Suppressor macrophage treated with lipopolysaccharide for 1 hour (primary cell): ENCODE measurements at places on chromosomes 2 and 18.
A peak's percentile ranks its signal among the peaks of the same experiment; 100 is the strongest.

- DNase-seq: no peak
Measured at GRCh38 chr2:217897816-217898806, 104.7 kb downstream of the TNS1 start.

DNA sequence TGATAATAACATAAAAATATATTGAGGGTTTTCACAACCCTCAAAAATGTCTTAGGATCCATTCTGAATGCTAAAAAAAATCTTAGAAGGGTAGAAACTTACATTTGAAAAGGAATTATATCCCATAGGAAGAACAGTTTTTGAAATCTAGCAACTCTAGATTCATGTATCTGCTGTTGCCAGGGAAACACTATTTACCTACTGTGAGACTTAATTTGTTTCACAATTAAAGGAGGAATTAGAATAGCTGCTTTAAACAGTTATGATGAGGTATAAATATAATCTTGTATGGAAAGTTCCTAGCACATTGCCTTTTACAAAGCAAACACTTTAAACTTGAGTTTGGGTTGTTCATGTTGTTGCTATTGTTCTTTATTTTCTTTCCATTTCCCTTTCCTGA, 988.2 kb downstream of the SUCLG1 start:
- no peak for DNase-seq

GRCh38 chr2:57080035-57080434, 896.2 kb downstream of the CCDC85A start:
- DNase-seq: no peak

DNA sequence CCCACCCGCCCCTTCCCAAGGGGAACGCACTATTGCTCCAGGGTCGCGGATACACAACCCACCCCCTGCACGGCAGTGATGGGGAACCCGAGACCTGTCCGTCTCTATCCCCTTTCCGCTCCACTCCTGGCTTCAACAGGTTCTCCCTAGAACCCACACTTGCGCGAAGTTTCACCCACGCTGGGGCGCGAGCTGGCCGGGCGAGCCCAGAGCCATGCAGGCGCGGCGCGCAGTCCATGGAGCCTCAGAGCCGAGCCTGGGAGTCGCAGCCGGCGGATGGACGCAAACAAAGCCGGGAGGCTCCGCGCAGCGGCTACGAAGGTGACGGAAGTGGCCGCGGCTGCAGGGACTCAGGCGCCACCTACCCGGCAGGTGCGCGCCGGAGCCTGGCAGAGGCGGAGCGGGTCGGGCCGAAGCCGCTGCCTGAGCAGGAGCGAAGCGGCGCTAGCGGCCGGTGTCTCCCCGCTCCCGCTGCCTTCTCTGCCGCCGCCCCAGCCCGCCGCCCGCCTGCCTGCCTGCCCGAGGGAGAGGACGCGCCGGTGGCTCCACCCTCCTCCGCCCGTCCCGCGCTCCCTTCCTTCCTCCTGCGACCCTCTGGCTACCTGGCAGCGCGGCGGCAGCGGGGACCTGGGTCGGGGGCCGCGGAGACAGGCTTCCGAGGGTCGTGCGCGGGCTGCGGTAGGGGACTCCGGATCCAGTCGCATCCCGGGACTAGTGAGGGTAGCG, 14.0 kb downstream of the ALPG start:
- peak; percentile 8 for DNase-seq

- peak; percentile 16 for DNase-seq
Measured at GRCh38 chr2:15142069-15142689, 419.0 kb downstream of the NBAS start.

- DNase-seq: no peak
Measured at GRCh38 chr18:9661564-9661963, 46.5 kb upstream of the RAB31 start.

DNA sequence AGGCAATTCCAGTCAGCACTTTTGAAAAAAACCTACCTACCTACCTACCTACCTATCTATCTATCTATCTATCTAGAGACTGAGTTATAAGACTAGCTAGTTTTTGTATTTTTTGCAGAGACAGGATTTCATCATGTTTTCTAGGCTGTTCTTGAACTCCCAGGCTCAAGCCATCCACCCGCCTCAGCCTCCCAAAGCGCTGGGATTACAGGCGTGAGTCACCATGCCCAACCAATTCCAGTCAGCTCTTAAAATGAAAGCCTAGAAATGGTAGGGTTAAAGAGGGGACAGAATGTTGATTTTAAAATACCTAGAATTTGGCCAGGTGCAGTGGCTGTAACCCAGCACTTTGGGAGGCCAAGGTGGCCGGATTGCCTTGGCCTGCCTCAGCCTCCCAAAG, 19.1 kb downstream of the MSH2 start:
- no peak for DNase-seq
